ENCODE measurements at places on chromosomes 2 and 18.

GRCh38 chr18:25953111-25953510 is 137.3 kb downstream of the SS18 start:
- DNase-seq = no peak

- no peak for DNase-seq
Measured at GRCh38 chr2:117693154-117693553, 121.3 kb upstream of the DDX18 start.

GRCh38 chr2:201906777-201907562 is 100.6 kb downstream of the CDK15 start:
- DNase-seq = no peak

DNA sequence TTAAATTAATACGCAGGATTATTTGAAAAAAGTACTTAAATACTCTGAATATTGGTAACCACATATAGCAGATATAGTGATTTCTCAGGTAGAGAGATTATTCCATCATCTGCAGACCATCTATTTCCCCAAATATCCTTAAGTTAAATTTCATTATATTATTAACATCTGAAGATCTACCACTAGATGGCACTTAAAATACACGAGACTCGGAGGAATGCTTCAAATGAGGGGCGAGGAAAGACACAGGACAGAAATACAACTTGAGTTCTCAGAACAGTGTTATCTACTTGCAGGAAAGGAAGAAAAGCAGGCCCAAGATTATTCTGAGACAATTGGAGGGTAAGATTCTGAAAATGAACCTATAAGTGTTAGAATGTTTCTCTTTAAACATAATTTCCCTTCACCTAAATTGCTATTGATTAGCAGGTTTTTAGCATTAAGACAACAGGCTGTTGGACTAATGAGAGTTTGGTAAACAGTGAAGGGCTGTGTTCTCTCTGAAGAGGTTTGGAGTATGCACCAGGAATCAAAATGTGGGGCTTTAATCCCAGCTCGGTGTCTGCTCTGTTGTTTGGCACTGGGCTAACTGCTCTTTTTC is 76.9 kb upstream of the GCFC2 start:
- DNase-seq = no peak

- no peak for DNase-seq
Measured at GRCh38 chr2:98446850-98447249, 2.2 kb downstream of the INPP4A start.

DNA sequence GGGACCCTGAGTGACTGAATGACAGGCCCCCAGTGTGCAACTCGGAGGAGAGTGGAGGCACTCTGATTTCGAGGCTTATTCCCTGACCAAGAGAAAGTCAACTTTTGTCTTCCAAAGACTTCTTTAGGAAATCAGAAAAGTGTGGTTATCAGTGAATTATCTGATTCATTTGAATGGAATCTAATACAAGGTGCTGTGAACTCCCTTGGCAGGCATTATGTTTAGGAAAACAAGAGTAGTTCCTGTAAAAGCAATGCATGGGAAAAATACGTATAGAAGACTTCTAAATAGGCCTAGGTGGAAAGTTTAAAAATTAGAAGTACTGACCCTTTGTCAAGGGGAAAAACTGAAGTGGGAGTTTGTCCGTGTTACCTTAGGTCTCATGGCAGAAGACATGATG is 269.4 kb downstream of the GBX2 start:
- DNase-seq = no peak

DNA sequence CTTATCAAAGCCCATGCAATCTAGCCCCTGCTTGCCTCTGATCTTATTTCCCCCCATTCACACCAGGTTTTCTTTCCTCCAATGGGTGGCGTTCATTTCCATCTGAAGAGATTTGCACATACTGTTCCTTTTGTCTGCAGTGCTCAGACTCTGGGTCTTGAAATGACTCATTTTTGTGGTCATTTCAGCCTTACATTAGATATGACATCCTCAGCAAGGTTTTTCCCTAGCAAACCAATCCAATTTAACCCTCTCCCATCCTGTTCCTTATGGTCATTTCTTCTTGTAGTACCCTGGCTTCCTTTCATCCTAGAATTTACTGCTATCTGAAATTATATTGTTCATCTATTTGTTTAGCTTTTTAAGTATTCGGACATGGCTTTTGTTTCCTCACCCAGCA is 42.5 kb upstream of the SCN1A start:
- no peak for DNase-seq

DNA sequence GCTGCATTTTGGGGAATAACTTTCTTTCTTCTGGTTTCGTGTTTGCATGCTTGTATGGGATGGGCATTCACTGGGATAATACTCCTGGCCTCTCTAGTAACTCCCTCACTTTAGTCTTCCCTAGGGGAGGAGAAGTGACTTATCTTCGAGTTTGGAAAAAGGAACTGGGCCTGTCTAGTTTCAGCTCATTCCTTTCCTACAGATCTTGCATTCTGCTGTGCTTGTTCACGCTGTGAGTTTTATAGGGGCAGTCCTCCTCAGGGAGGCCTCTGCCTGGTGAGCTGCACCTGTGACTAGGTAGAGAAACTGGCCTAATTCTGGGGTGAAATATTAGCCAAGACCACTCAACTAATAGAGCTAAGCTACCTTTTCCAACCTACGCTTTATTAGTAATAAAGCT is 50.9 kb downstream of the PHLPP1 start:
- DNase-seq = no peak

DNA sequence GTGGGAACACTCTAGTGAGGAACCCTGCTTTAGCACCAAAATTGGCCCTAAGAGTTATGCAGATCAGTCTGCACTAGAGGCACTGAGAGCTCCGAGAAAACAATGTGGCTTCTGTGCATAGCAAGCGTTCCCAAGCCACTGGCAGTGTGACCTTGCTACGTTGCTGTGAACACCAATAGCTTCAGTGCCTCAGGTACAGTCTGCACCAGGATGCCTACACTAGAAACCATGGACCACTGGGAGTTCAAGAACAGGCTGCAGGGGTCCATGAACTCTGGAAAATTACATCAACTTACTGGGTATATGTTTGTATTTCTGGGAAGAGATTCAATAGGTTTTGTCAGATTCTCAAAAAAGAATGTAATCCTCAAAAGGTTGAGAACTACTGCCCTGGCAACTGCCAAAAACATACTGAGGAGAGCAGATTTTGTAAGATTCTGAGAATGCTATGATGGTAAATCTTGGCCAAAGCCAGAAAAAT is 18.3 kb upstream of the SP3 start:
- no peak for DNase-seq

- no peak for DNase-seq
Measured at GRCh38 chr2:9336241-9336575, 87.1 kb downstream of the ITGB1BP1 start.

GRCh38 chr2:20488201-20488641 is 41.3 kb downstream of the RHOB start:
- no peak for DNase-seq

- DNase-seq = no peak
Measured at GRCh38 chr2:14148216-14148615, 484.3 kb upstream of the LRATD1 start.

DNA sequence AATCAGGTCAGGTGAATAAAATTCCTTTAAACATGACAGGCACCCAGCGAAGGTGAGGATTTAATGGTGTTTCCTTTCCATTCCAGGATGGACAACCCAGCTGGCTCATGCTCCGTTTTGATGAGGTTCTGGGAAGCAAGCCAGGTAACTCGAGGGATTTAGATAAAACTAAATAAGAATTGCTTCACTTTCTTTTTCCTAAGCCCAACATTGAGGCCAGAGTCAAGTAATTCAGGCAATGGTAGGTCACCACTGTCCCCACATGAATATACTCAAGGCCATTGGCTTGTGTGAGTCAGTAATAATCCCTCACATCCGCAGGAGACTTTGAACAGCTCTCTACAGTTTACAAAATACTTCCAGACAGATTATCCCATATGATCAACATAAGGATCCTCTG is 16.2 kb upstream of the LRATD1 start:
- no peak for DNase-seq

- peak; percentile 82 for DNase-seq
Measured at GRCh38 chr2:223957092-223957851, at the start of gene MRPL44. Gene MRPL44 (plus strand): TSS chr2:223957463. CDS start chr2:223957473, 10 bp downstream.

- DNase-seq = no peak
Measured at GRCh38 chr2:112622528-112622849, 23.2 kb upstream of the SLC20A1 start.

DNA sequence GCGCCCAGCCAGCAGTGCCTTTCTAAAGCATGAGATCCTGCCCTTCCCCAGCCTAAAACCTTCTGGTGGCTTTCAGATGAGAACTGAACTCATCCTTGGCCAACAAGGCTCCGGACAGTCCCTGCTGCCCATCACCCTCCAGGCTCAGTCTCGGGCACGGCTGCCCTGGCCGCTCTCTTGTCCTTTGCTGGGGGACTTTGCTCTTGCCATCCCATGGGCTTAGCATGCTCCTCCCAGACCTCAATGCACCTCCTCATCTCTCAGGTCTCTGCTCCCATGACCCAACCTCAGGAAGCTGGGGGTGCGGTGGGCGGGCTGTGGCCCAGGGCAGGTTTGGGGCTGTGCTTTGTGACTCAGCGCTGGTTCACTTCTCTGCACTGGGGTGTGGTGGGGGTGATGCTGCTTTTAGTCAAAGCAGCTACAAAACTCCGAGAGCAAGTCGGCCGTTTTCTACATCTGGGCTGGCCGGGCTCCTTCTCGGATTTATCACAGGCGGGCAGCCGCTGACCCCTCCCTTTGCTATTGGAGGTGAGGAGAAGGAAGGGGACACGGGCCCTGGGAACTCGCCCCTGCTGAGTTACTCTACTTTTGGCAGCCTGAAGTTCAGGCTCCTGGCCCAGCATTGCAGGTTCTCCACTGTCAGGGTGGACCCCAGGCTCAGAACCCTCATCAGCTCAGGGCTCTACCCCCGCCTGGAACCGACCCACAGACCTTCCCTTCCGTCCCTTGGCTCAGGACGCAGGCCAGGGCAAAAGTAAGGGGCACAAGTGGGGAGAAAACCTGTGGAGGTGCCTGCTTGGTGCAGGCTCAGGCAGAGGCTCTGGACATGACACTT is 90.6 kb upstream of the TAF1B start:
- no peak for DNase-seq

DNA sequence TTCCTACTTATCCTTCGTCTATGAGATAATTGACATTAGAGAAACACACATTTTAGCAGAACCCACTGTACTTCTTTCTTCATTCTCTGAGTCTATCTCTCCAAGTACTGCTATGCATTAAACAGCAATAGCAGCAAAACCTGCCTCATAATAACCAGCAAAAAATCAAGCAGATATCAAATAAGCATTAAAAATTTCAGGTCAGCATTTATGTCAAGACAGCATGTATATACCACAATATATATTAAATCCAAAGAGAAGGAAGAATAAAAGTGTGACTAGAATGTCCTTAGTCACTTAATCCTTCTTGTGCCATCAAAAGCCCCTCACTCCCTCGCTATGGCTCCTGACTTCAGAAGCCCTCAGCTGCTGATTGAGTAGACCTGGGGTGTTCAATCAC is 131.3 kb downstream of the MGAT5 start:
- DNase-seq = no peak

- DNase-seq = no peak
Measured at GRCh38 chr18:9683418-9684396, 24.4 kb upstream of the RAB31 start.

- no peak for DNase-seq
Measured at GRCh38 chr2:108587621-108588020, 53.4 kb downstream of the LIMS1 start.

- DNase-seq = no peak
Measured at GRCh38 chr2:224257156-224257555, 144.8 kb downstream of the FAM124B start.

DNA sequence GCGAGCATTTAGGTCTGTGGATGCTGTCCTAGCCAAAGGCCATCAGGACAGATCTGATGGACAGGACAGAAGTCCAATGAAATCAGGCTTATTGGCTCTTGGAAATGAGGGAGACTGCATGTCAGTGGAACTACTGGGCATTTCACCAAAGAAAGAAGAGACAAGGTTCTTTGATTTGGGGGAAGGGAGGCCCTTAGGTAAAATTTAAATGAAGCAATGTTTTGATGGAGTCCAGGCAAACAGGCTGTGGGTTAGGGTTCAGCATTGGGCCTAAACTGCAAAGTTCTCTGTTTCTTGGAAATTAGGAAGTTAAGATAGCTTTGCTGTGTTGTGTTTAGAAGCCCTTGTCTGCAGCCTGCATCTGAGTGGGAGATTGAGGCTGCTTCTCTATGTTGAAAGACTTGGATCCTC is 31.6 kb upstream of the RNF149 start:
- no peak for DNase-seq

DNA sequence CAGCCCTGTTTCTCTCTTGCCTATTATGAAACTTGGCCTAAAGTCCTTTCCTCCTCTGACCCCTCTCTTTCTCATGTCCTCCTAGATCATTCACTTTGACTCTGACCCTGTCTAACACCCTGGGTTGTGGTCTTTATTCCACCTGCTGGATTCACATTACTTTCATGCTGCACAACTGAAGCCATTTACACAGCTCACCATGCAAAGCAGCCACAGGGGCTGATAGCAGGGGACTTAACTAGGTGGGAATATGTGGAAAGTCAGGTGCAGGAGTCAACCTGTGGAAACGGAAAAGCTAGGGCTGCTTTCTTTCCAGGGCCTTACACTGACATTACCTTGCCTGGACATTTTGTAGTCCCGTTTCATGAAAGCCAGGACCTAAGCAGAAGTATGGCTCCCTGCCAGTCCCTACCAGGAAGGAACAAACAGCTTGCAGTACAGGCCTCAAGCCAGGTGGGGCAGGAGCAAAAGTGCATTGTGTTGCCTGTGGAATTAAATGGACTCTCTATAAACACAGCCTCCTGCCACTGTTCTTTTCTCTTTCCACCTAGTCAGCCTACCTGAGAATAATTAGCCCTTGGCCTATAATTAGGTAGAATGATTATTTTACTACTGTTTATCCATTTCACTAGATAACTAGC is 11.8 kb downstream of the MAPRE3 start:
- DNase-seq = no peak

GRCh38 chr2:204871231-204871953 is 326.1 kb downstream of the PARD3B start:
- DNase-seq = no peak

DNA sequence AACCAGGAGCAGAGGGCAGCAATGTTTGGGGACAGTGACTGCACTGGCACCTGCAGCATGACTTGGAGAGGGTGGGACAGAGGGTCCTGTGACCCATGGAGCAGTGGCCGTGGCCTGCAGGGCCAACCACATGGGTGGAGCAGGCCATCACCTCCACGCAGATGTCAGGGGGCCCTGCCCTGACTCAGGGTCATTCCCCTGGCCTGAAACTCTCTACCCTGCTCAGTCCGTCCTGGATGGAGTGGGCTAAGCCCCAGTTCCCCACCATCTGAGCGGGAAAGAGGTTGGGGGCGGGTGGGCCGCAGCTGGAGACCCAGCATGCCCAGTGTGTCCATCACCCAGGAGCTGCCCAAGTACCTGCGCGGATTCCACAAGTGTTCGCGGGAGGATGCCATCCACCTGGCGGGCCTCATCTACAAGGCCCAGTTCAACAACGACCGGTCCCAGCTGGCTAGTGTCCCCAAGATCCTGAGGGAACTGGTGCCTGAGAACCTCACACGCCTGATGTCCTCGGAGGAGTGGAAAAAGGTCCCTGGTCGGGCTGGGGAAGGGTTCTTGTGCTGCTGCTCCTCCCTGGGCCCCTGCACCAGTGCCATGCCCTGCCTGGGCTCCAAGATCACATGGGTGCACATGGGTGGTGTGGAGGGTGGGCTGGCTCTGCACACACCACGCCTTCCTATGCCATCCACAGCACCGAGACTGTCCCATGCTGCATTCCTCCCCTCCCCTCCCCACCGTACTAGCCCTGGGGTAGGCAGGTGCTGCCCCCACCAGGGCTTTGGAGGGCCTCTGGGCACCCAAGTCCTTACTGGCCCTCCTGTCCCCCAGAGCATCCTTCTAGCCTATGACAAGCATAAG is 10.3 kb upstream of the GPR17 start:
- no peak for DNase-seq

GRCh38 chr18:10141559-10141958 is 227.7 kb downstream of the VAPA start:
- no peak for DNase-seq

Data from SIG-M5 (cell line).